Hindlimb muscle (tissue), 1 donor: ENCODE measurements at places on chromosomes 4 and X. TPM values are rescaled to one million over a fixed set of nuclear protein-coding genes. Genes with fewer than 3 reads are reported as not detected.

RHOXF2B gene
- not detected for polyA plus RNA-seq

CLNK gene
- polyA plus RNA-seq, result 0.30 TPM

- DNase-seq, result no peak
Measured at GRCh38 chr4:111802191-111802590, 343.1 kb upstream of the FAM241A start.

MAML3 gene
- polyA plus RNA-seq, result 6.0 TPM

AMMECR1 gene
- 7.0 TPM for polyA plus RNA-seq

- DNase-seq, result no peak
Measured at GRCh38 chrX:23493941-23494374, 159.3 kb downstream of the PTCHD1 start.

DNA sequence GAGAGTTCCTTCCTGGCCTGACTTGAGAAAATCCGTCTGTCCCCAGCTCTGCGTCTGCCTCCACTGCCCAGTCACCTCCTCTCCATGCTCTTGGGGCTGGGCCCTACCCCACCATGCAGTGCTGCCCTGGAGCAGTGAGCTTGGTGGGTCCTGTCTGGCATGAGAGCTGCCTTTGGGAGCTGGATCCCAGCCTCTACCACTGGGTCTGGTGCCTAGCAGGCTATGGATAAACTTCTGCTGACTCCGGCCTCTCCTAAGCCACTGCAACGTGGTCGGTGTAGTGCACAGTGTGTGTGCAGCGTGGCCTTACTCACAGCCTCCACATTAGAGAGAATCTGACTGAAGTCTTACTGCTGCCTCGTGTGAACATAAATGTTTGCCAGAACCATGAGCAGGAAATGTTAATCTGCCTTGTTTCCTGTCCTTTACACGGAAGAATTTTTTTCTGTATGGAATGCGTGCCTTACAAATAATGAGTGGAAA lies 47.6 kb downstream of the HTT start:
- no peak for DNase-seq

DNA sequence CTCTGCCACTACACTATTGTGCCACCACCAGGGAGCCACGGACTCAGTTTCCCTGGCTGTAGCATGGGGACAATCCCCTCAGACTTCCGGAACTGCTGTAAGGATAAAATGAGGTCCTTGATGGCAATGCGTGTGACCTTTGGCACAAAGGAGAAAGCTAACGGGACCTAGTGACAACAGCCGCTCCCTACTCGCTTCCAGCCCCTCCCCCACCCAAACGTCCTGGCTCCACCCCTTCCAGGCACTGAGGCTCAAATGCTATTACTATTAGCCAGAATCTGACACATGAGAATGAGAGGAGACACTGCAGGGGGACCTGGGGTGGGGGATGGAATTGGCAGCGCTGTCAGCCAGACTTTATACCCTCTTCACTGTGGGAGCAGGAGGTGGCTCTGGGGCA lies 5.4 kb upstream of the DUSP9 start:
- DNase-seq, result no peak

ODAPH gene
- polyA plus RNA-seq, result not detected

MAPK10 gene
- 2.8 TPM for polyA plus RNA-seq

GRCh38 chr4:7831330-7831729 lies 108.3 kb downstream of the AFAP1 start:
- peak; percentile 68 for DNase-seq

GRCh38 chrX:68018248-68019203 lies 414.8 kb downstream of the OPHN1 start:
- no peak for DNase-seq

DNA sequence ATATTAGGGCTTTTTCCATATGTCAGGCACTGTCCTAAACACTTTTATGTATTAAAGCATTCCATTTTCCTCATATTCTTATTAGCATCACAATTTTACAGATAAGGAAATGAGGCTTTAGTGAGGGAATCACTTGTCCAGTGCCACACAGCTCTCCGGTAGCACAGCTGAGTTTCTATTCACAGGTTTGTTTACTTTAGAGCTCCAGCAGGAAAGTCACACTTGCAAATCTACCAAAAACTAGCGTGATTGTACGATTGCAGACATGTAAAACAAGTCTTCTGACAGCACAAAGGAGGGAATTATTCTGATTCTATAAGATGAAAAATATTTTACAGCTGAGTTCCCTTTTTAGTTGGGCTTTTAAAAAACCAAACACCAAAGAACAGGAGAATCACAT lies 472.1 kb downstream of the TMA16 start:
- no peak for DNase-seq

GLOD5 gene
- not detected for polyA plus RNA-seq

HTN1 gene
- polyA plus RNA-seq, result 0.05 TPM

GAGE12C gene
- polyA plus RNA-seq, result not detected

MID1IP1 gene
- polyA plus RNA-seq, result 11.1 TPM

GRCh38 chrX:119895843-119896326 lies at the start of gene AKAP14:
Gene AKAP14 (plus strand): TSS chrX:119895893. CDS start chrX:119903224, 7,331 bp downstream.
- no peak for DNase-seq

GRCh38 chrX:20224814-20225487 lies 41.8 kb downstream of the RPS6KA3 start:
- DNase-seq, result no peak

CDKL2 gene
- not detected for polyA plus RNA-seq

DNA sequence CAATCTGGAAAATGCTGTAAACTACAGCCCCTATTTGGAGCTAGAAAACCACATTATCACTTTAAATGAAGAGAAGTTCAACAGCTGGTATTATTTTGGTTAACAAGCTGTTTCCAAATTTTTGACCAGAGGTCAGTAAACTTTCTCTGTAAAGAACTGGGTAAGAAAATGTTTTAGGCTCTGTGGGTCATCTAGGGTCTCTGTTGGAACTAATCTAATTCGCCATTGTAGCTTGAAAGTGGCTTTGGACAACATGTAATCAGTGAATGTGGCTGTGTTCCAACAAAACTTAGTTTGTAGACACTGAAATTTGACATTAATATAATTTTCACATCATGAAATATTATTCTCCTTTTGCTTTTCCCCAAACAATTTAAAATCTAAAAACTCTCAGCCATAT lies 25.8 kb upstream of the RNF150 start:
- no peak for DNase-seq

DNA sequence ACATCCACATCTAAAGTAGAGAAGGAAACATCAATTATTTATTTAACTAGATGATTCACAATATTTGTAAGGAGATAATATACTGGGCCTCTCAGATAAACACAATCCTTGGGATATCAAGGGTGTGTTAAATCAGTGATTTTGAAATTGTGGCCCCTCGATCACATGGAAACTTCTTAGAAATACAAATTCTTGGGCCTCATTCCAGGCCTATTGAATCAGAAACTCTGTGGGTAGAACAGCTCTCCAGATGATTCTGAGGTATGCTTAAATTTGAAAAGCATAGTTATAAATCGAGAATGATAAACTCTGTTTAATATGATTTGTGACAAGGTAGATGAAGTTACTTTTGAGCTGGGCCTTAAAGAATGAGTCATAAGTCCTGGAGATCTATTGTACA lies 64.3 kb upstream of the GPR174 start:
- no peak for DNase-seq

SCML1 gene
- polyA plus RNA-seq, result 12.3 TPM

DNA sequence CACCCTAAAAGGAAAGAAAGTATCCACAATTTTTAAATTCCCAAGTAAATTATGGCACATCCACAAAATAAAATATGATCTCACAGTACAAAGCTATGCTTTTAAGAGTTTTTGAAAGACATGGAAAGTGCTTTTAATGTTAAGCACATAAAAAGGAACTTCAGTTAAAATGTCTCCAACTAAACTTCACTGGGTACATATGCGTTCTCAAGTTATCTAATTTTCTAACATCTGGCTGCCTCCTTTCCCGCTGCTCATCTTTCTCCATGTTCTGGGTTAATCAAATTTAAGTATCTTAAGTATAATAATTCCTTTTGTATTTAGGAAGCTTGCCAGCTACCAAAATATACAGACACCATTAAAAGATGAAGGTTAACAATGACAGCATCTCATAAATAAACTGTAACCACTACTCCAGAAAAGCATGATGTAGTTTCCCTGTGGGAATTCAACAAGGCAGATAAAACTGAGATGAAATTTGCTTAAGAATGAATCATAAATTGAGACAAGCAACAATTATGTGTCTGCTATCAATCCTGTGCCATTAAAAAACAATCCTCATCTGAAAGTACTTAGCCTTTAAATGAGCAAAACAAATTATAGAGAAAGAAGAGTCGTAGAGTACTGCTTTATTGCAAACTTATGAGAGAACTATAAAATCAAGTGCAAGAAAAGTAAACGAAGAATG lies 25.1 kb downstream of the PRSS12 start:
- DNase-seq, result no peak

DNA sequence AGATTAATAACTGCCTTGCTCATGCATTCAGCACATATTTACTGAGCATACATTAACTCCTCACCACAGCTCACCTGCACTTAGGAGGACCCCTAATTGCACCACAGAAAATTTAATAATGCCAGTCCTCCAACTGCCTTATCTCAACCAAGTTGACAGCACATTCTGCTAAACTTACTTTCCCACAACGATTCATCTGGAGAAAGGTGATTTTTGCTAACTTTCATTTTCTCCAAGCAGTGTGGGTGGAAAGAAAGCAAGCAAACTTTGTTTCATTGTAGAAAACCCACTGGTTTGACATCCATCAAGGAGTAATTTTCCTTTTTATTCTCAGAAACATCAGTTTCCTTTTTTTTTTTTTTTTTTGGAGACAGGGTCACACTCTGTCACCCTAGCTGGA lies 49.1 kb downstream of the RASGEF1B start:
- DNase-seq, result no peak

- no peak for DNase-seq
Measured at GRCh38 chrX:10574663-10575062, 45.7 kb downstream of the MID1 start.

GRCh38 chr4:145781351-145781750 lies 101.4 kb downstream of the C4orf51 start:
- no peak for DNase-seq

- no peak for DNase-seq
Measured at GRCh38 chr4:177960566-177960965, 518.3 kb upstream of the AGA start.

CITED1 gene
- 13.1 TPM for polyA plus RNA-seq

XPNPEP2 gene
- polyA plus RNA-seq, result 3.9 TPM

ARMCX2 gene
- polyA plus RNA-seq, result 131 TPM

GRCh38 chr4:8105306-8106100 lies 53.1 kb downstream of the ABLIM2 start:
- DNase-seq, result no peak

ALAS2 gene
- polyA plus RNA-seq, result 14.7 TPM

RAB40AL gene
- polyA plus RNA-seq, result not detected

MSX1 gene
- 2.0 TPM for polyA plus RNA-seq

INTU gene
- 10.3 TPM for polyA plus RNA-seq

DNA sequence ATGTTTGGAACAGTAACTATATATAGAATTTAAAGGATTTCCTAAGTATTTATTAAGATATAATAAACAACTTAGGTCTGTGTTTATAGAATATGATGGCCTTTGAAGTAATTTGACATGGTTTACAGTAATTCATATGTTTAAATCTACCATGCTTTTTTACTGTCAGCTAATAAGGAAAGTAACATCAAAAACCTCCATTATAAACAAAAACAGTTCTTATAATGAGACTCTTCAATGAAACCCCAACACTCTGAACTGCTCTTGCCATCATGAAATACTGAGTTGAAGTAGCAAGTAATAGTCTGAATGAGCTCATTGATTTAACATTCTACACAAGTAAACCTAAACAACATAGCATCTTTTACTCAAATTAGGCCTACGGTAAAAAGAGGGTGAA lies 1236.5 kb downstream of the FSTL5 start:
- DNase-seq, result no peak

DNA sequence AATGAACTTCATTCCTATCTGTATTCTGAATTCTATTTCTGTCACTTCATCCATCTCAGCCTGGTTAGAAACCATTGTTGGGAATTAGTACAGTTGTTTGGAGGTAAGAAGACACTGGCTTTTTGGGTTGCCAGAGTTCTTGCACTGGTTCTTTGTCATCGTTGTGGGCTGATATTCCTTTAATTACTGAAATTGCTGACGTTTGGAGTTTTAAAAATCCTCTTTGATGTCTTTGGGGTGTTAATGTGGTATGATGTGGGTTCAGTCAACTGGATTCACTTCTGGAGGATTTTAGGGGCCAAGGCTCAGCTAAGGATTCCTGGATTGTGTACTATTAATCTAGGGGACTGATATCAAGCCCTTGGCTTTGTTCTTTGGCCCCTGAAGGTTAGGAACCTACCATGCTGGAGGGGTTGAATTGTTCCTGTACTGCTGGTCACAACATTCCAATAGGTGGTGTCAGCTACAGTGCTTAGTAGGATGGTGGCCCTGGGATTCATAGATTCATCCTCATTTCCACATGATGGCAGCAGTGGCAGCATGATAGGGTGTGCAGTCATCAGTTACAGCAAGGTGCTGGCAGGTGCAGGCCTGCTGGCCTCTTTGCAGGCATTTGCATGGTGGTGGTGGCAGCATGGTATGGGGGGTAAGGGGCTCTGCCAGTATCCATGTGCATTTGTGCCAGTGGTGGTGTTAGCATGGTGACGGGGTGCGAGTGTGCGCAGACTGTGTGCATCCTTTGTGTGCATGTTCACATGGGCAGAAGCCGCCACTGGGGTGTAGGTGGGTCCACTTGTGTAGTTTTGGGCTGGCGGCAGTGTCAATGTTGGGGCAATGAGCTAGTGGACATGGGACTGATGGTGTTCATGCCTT lies 301.3 kb downstream of the TEX13C start:
- DNase-seq, result no peak

DNA sequence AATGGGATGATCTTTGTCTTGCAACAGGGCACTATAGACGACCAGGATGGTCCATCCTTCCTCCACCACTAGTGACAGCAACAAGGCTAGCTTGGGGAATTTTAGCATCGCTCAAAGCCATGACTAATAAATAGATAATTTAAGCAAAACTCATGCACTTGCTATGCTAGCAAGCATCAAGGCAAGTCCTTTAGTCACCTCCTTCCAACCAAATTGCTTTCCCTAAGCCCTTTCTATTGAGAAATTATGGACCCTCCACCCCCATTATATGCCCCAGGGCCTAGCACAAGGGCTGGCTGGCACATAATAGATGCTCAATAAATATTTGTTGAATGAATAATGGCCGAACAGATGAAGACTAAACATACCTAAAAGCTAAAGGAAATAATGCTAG lies 28.6 kb downstream of the SLC16A2 start:
- DNase-seq, result no peak

- DNase-seq, result no peak
Measured at GRCh38 chr4:100875296-100876068, 357.7 kb upstream of the EMCN start.

DNA sequence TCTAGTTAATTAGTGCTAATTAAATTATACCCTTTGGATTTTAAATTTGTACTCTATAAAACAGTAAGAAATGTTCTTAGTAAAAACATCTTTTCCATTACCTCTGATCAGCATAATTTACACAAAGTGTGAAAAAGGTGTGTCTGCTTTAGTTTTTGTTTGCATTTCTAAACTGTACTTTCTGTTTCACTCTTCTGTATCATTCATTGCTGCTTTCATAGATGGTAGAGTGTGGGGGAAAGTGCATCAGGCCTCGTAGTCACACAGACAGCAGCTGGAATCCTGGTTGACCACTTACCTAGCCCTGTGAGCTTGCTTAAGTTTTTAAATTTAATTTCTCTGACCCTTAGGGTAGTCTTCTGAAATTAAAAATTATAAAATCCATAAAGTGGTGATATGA lies 275.4 kb upstream of the PITX2 start:
- no peak for DNase-seq

SPANXN3 gene
- not detected for polyA plus RNA-seq

- DNase-seq, result no peak
Measured at GRCh38 chrX:107687445-107687844, 59.1 kb downstream of the PRPS1 start.
